ENCODE measurements at places on chromosomes 6 and 20.

DNA sequence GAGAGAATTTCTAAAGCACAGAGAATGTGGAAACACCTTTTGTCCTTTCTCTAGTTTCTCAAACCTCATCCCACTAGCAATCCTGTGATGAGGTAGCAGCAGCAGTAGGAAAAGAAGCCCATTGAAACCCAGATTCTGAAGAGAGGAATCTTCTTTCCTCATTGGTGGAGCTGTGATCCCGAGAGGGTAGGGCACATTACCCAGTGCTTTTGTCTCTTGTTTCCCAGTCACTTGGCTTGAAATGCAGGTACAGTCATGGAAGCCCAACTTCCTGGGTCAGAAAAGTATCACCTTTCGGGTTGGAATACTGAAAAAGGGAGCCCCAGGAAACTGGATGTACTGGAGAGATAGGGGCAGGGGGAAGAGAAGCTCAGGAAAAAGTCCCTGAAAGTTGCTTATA lies 417.4 kb downstream of the TBC1D32 start:
- no peaks in the 10 kb centered on the region for H3K36me3 ChIP-seq
- H3K27ac ChIP-seq = no peak overlapping the region
- DNase-seq = no peak
- no peaks in the 10 kb centered on the region for H3K27me3 ChIP-seq
- no peaks in the 10 kb centered on the region for H3K4me1 ChIP-seq

GRCh38 chr6:21610341-21610740 lies 16.8 kb downstream of the SOX4 start:
- H3K36me3 ChIP-seq = no peaks in the 10 kb centered on the region
- DNase-seq = no peak
- no peak overlapping the region for H3K4me3 ChIP-seq
- no peaks in the 10 kb centered on the region for H3K4me1 ChIP-seq
- H3K27ac ChIP-seq = no peak overlapping the region

DNA sequence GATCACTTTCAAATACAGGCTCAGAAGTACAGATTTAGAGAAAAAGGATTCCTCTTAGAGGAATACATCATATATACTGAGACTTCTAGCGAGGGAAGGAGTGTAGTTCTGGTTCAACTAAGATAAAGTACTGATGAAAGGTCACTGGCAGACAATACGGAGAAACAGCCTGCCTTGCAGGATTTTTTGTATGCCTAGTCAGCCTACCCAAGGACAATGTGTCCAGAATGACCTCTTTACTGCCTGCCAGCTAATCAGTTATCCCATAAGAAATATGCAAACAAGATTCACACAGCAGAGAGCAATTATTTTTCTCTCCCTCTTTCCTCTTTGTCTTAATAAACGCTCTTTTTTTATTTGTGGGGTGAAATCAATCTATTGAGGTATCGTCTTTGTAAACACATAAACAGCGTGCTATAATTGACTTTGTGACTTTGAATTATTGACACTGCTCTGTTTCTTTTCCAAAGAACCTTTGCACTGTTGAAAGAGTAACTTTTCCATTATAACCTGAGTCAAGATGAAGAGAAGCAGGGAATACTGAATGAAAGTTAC lies 1.4 kb upstream of the TSPYL4 start:
- peak overlapping the region; percentile 26 for H3K27ac ChIP-seq
- H3K4me1 ChIP-seq = peaks cover 16% of the 10 kb centered on the region
- no peaks in the 10 kb centered on the region for H3K27me3 ChIP-seq
- H3K36me3 ChIP-seq = no peaks in the 10 kb centered on the region

GRCh38 chr20:21503345-21503744 lies 10.5 kb downstream of the NKX2-2 start:
- H3K27me3 ChIP-seq = no peaks in the 10 kb centered on the region
- H3K4me1 ChIP-seq = no peaks in the 10 kb centered on the region
- H3K4me3 ChIP-seq = no peak overlapping the region

DNA sequence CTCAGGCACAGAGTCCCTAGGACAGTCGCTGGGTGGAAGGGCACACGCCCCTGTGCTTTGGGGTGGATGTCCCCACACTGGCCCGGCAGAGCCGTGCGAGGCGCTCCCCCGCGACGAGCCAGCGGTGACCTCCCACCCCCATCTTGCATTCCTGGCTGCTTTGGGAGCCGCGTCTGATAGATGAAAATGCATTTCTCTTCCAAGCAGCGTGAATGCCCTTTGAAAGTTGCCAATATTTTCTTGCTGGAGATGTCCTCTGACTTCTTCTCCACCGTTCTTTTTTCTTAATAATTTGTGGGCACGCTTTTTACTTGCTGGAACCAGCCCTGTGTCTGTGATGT lies 29.9 kb downstream of the COL20A1 start:
- H3K4me1 ChIP-seq = no peaks in the 10 kb centered on the region
- H3K4me3 ChIP-seq = no peak overlapping the region
- no peaks in the 10 kb centered on the region for H3K27me3 ChIP-seq
- H3K36me3 ChIP-seq = no peaks in the 10 kb centered on the region

All from ovary (tissue), 10 donors.